ENCODE measurements at places on chromosomes 6 and 20.
A peak's percentile ranks its signal among the peaks of the same experiment; 100 is the strongest.

DNA sequence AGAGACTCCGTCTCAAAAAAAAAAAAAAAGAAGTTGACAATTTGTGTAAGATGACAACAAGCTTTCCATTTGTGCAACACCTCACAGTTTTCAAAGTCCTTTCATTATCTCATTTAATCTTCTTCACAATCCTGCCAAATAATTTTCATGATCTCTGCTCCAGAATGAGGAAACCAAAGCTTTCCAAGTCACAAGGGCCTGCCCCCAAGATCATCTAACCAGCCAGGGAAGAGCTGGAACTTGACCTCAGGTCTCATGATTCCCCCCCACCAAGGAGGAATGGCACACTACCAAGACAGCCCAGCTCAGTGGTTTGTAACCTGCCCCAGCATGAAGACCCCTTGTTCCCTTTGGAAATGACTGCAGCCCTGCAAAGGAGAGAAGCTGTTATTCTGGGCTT lies 74.0 kb upstream of the PIM1 start:
- DNase-seq = no peak

DNA sequence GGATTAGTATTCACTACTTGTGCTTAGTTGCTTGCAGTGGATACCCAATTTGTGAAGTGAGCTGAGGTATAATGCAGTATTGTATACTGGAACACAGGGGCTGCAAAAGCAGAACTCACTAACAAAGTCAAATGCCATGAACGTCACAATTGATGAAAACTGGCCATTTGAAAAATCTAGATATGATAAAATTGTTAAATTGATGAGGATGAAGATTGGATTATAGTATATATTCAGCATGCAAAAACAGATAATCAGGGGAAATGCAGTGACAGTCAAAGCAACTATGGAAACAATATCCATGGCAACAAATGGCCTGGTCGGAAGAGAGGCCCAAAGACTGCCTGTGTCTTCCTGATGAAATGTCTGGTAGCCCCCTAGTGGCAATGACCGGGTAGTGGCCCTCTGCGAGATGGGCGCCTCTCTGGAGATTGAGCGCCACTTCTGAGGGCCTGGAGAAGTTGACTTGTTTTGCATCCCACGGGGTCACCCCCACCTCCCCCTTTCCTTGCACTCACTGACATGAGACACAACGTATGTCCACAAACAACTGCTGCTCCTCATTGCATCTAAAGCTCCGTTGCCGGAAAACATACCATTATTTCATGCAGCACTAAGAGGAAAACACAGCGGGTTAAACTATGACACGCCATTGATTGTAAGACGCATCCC lies 43.6 kb downstream of the C6orf15 start:
- DNase-seq = peak; percentile 36

GRCh38 chr6:140855520-140855919 lies 1277.2 kb upstream of the GJE1 start:
- no peak for DNase-seq

DNA sequence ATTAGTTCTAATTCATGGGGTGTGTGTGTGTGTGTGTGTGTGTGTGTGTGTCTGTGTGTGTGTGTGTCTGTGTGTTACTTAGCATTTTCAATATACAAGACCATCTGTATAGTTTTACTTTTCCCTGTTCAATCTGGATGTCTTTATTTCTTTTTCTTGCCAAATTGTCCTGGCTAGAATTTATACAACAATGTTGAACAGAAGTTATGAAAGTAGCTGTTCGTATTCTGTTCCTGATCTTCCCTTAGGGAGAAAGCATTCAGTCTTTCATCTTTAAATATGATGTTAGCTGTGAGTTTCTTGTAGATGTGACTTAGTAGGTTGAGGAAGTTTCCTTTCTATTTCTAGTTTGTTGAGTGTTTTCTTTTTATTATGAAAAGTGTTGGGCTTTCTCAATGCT lies 334.7 kb upstream of the RNF24 start:
- DNase-seq = no peak

- no peak for DNase-seq
These were observed 317.1 kb downstream of the ESR1 start for GRCh38 chr6:152124429-152125074.

- DNase-seq = no peak
These were observed 109.3 kb downstream of the TRDN start for GRCh38 chr6:123527406-123527805.

DNA sequence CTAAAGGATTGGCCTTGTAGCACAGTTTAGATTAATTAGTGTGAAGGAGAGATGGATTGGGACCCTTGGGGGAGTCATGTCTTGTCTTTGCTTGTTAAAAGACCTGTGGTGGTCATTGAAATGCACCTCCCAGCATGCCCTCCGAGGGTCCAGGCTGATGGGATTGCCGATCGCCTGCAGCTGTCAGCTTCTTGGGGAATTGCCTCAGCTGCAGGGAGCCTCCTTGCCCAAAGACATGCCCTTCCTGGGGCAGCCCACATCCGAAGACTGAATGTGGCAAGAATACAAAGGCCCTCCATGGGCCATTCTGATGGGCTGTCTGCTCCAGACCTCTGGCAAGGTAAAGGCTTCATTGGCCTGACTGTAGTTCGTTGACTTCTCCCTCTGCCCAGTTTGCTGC lies 150.7 kb downstream of the FARS2 start:
- no peak for DNase-seq

- DNase-seq = no peak
These were observed 88.4 kb upstream of the PLEKHG1 start for GRCh38 chr6:150511313-150511712.

DNA sequence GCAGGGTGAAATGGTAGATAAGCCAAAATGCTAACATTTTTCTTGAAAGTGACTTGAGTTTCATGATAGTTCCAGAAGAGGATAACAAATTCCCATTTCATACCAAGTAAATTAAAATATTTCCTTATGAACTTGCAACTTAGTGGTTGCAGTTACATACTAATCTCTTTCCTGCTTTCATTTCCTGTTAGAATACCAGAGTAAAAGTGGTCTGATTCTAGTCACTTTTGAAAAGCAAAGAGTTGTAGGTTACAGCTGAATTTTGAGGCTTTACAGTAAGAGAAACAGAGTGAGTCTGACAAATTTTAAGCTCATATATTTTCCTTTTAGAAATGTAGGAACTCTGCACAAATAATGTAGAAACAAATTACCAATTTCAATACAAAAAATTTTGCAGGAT lies 117.4 kb downstream of the ZFAND3 start:
- no peak for DNase-seq

DNA sequence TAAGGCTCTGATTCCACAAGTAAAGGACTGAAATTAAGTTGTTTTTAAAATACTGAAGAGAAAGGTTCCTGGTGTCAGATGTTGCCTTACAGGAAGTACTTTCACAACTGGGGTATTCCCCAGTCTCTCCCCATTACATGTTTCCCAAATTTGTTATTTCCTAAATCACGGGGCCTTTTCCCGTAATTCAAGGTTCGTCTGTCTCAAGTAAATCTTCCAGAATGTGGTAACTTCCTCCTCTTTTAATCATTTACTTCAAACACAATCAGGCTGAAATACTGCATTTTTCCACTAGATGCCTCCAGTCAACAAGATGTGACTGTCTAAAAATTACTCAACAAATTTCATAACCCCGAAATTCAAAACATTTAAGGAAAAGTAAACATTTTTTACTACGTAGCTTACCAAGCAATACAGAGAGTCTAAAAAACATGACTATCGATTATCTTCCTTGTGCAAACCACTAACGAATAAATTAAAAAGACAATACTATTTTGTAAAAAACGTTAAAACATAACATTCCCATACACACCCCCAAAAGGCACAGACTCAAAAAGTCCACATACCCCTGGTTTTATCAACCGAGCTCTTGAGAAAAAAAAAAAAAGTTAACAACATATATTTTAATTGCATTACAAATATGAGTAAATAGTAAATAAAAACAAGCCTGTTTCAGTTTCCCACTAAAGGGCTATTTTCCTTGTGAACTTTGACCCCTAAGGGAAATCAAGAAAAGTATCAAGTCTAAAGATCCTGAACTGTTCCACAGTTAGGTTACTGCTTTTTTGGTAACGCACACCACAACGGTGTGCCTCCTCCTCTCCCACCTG lies 1.7 kb downstream of the SOD2 start:
- no peak for DNase-seq

GRCh38 chr6:43871933-43872332 lies 101.9 kb downstream of the VEGFA start:
- no peak for DNase-seq

GRCh38 chr20:52533401-52533800 lies 341.8 kb upstream of the ZFP64 start:
- DNase-seq = no peak

DNA sequence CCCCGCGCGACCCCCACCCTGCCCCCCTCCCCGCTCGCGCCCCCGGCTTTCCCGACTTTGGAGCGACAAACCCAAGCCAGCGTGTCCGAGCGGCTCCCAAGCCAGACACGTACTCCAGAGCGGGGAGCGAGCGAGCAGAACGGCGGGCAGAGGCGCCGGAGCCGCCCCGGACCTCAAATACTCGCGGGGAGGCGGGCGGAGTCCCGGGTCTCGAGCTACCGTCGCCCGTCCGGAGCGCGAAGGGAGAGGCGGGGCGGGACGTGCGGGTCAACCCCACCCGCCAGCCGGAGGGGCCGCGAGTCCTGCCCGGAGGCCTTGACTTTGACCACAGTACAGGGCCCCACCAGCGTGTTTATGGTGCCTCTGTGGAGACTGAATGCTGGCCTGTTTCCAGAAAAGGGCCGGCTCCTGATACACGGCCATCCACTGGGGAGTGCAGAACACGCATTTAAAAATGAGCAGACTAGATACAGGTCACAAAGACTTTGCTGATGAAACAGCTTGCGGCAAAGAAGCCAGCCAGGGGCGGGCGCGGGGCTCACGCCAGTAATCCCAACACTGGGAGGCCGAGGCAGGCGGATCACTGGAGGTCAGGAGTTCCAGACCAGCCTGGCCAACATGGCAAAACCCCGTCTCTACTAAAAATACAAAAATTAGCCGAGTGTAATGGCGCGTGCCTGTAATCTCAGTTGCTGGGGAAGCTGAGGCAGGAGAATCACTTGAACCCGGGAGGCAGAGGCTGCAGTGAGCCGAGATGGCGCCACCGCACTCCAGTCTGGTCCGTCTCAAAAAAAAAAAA lies at the start of gene SERPINB6:
Gene SERPINB6 (minus strand): TSS at position 148 of the 799 bp plus-strand sequence. CDS start 12,235 bp downstream, outside the sequence.
- peak; percentile 15 for DNase-seq

DNA sequence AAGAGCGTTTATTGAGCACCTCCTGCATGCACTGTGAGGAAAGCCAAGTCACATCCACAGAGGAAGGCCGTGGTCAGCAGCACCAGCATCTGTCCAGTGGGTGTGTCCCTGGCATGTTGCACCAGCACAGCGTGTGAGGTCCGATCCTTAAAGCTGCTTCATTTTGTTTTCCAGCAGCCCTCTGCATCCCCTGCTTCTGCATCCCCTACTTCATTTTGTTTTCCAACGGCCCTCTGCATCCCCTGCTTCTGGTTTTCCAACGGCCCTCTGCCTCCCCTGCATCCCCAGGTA lies 147.8 kb downstream of the SYCP2 start:
- DNase-seq = no peak

DNA sequence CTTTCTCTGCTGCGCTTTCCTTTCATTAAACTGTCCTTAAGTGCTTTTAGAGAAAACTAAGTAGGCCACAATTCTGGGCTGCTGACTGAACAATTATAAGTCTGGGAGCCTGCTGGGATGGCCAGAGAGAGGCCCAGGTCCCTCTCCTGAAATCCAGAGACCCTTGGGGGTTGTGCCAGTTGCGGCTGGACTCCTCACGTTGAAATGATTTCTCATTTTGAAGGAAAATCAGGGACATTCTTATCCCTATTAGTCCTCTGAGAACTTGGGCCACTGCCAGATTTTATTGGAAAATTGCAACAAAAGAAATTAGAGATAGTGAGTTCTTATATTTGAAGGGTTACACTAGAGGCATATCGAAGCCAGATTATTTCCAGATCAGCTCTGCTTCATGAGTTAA lies 145.1 kb downstream of the CLIC5 start:
- DNase-seq = no peak

- DNase-seq = no peak
These were observed 364.1 kb upstream of the BTBD3 start for GRCh38 chr20:11553603-11554002.

DNA sequence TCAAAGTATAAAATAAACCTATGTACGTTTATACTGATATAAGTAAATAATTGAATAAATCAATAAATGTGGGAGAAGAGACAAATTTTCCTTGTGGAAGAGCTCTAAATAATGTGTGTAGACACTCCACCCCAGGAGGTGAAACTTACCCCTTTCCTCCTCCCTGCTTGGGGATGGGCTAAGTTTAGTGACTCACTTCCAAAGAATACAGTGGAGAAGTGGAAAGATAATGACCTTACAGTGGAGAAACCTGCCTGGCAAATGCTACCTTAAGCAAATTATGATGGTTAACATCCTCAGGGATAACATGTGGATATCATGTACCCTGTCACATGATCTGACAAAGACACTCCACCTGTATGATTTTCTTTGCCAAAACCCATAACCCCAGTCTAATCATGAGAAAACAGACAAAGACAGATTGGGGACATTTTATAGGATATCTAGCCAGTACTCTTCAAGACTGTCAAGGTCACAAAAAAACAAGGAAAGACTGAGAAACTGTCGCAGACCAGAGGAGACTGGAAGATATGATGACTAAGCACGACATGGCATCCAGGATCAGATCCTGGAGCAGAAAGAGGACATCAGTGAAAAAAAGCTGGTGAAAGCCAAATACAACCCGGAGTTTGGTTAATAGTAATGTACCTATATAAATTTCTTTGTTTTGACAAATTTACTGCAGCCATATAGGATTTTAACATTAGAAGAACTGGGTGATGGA lies 195.5 kb upstream of the PRDM1 start:
- no peak for DNase-seq

GRCh38 chr6:68727699-68728098 lies 92.6 kb downstream of the ADGRB3 start:
- no peak for DNase-seq

DNA sequence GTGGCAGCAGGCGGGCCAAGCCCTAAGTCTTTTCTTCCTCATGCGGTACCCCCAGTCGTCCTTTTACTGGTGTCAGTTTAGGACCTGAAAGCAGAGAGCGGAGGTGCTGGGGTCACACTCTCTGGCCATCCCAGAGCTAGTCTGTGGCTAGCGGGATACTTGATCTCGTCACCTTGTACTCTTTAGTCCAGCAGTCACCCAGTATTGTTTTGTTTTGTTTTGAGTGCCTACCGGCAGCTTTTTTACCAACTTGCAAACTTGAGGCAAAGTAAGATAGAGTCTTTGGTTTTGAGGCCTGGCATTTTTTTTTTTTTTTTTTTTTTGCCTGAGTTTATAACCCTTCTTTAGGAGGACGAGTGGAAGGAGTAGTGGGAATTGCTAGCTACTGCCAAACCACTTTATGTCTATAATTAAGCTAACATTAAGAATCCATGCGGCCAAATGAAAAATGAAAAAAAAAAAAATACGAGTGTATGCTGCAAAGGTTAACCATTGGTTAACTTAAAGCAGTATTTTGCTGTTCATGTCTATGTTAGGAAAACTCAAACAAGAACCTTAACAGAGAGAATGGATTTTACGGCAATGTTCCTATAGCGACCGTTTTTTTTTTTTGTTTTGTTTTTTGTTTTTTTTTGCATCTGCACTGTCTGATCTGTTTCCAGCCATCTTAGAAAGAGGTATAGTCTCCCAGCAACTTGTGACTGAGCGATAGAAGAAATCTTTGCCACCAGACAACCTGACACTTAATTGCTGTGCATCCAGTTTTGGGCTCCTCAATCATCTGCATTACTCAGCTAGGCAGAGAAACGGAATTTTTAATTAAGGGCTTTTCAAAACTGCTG lies 56.9 kb downstream of the FAM217A start:
- DNase-seq = no peak

- peak; percentile 56 for DNase-seq
These were observed 60.7 kb downstream of the TNFAIP3 start for GRCh38 chr6:137927777-137928218.

GRCh38 chr6:33630014-33630413 lies 8.9 kb downstream of the ITPR3 start:
- DNase-seq = no peak
